ENCODE measurements at places on chromosomes 16 and 17.

DNA sequence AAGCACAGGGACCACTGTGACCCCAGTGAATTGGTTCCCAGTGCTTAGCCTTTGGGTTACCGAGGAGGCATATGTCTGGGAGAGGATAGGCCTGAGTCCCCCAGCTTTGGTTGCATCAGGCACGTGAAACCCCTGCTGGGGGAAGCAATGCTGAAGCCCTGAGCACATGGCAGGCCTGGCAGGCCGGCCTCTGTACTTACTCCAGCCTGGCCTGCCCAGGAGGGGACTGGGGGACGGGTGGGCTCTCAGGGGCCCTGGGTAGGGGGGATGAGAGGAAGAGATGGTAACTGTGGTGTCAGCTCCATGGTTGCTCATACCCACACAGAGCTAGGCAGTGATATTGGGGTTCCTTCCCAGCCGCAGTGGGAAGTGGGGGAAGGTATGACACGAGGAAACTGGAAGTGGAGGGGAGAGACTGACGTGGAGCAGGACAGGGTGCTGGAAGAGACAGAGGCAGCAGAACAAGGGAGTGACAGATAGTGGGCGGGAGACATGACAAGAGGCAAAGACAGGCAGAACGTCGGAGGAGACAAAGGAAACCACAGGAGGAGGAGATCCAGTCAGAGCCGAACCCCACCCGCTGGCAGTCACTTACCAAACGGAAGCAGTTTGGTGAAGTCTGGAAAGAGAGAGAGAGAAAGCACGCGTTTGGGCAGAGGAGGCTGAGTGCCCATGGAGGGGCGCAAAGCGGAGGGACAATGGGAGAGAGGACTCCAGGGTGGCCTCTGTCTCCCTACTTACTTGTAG is 9.1 kb downstream of the TMEM208 start:
- H3K4me3 ChIP-seq = no peak overlapping the region
- H3K27ac ChIP-seq = no peak overlapping the region
- no peaks in the 10 kb centered on the region for H3K36me3 ChIP-seq
- no peaks in the 10 kb centered on the region for H3K4me1 ChIP-seq
- no peaks in the 10 kb centered on the region for H3K27me3 ChIP-seq

DNA sequence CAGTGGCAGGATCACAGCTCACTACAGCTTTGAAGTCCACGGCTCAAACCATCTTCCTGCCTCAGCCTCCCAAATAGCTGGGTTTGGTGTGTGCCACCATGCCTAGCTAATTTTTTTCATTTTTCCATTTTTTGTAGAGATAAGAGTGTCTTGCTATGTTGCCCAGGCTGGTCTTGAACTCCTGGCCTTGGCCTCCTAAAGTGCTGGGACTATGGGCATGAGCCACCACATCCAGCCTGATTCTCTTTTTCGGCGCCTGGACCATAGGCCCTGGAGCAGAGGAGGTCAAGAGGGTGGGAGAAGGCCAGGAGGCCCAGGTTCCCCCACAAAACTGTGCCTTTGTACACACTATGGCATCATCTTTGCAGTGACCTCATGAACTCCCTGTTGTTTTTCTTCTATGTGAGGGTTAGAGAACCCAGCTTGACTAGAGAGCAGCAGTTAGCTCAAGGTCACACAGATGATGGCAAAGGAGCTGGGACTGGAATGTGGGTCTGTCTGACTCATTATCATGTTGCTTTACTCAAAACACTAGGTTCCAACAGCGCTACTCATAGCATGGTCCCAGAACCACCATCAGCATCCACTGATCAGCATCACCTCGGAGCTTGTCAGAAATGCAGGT is 16.3 kb downstream of the SCN4A start:
- H3K36me3 ChIP-seq = no peaks in the 10 kb centered on the region
- no peaks in the 10 kb centered on the region for H3K27me3 ChIP-seq
- H3K4me1 ChIP-seq = no peaks in the 10 kb centered on the region
- no peak overlapping the region for H3K27ac ChIP-seq
- DNase-seq = no peak
- no peak overlapping the region for H3K4me3 ChIP-seq

DNA sequence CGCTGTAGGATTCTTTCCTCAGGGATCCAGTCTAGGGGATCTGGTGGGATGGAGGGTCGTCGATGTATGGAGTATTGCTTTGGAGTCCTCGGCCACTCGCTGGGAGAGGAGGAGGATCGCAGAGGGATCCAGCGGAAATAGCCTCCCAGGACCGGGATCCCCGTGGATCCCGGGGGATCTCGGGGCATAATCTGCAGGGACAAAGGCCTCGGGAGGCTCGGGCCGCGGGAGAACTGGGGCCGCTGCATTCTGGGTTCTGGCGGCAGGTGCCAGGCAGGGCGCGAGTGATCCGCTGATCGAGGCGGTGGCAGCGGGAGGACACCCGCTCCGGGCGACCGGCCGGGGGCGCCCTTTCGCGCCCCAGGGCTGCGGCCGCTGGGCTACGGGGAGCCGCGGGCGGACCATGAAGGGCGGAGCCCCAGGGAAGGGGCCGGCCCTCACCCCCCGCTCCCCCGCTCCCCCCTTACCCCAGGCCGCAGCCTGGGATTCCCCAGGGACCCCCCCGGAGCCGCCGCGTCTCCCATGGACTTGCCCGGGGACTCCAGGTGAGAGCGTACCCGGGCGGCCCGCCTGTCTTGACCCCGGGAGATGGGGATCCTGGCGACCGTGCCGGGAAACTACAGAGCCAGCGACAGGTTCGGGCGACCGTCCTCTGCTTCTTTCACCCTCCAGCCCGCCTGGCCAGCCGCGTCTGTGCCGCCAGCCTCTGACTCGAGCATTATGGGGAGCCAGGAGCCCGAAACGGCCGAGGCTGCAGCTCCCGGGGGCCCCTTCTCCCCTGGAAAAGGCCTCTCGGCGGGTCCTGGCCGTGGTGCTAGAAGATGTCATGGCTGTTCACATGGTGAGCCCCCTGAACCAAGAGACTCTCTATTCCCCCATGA is 604 bp downstream of the PRR14 start:
- H3K36me3 ChIP-seq = peaks cover 8% of the 10 kb centered on the region
- no peaks in the 10 kb centered on the region for H3K27me3 ChIP-seq
- H3K27ac ChIP-seq = peak overlapping the region; percentile 58
- peak overlapping the region; percentile 82 for H3K4me3 ChIP-seq

DNA sequence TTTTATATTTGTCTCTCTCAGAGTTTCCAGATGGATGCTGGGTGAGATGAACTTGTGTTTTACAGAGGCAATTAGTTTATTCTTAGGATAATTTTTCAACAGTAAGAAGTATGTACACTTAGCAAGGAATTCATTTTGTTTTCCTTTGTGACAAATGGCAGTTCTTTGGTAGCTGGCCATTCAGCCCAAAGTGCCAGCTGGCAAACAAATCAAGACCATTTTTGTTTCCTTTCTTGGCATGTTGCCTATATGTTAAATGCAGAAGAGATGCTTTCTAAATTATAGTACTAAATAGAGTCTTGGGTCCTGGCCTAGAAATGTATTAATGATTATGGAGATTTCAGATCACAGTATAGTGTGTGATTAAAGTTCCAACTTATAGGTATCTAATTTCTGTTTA is 337.1 kb downstream of the CNTNAP4 start:
- no peaks in the 10 kb centered on the region for H3K27me3 ChIP-seq
- H3K27ac ChIP-seq = no peak overlapping the region
- H3K4me3 ChIP-seq = no peak overlapping the region
- DNase-seq = no peak
- no peaks in the 10 kb centered on the region for H3K36me3 ChIP-seq
- no peaks in the 10 kb centered on the region for H3K4me1 ChIP-seq

DNA sequence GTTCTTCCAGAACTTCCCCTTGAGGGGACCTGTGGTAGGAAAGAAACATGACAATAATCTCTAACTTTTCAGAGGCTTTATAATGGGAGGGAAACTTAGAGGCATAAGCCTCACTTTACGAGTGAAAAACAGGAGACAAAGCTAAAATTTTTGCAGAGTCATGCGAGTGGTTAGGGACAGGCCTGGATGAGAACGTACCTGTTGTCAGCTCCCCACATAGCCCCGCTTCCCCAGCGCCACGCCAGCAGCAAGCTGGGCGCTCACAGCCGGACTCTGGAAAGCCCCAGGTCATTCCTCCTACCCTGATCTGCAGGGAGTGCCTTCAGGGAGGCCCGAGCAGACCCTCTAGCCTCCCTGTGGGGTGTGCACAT is 53.6 kb downstream of the LDHD start:
- no peaks in the 10 kb centered on the region for H3K4me1 ChIP-seq
- H3K4me3 ChIP-seq = no peak overlapping the region
- no peaks in the 10 kb centered on the region for H3K36me3 ChIP-seq
- no peak overlapping the region for H3K27ac ChIP-seq
- DNase-seq = no peak

GRCh38 chr17:77316191-77316641 is 175.4 kb downstream of the SEC14L1 start:
- H3K4me3 ChIP-seq = no peak overlapping the region
- no peak overlapping the region for H3K27ac ChIP-seq
- no peaks in the 10 kb centered on the region for H3K27me3 ChIP-seq
- DNase-seq = peak; percentile 91
- H3K4me1 ChIP-seq = no peaks in the 10 kb centered on the region
- H3K36me3 ChIP-seq = no peaks in the 10 kb centered on the region

DNA sequence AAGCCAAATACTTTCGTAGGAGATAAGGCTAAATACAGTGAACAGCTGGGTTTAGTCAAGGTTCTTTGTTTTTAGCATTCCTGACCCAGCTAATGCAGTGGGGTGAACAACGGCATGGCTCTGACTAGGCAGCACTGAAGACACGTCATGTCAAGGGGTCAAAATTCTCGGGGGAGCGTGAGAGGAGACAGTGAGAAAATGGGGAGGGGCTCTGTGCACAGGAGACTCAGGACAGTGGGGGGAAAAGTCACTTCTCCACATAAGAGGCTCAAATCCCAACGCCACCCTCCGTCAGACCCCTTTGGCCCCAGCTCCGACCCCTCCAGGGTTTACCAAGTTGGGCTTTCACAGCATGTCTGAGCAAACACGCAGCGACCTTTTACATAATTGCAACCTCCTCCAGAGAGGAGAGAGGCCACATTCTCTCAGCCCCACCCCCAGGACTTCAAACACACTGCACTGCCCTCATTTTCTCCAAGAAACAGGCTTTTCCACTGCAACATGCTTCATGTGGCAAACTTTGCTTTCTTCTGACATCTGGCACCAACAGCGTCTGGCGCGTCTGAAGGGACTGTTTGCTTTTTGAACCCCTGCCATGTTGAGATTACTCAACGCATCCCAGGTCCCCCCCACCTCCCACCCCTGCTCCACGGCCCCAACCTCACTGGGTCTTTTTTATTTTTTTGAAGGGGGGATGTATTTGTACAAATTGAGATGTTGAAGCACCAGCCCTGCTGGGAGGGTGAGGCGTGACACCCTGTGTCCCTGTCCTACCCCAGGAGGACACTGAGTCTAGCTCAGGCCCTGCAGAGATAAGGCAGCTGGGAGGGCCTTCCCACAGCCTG is 30.0 kb downstream of the AXIN2 start:
- no peak overlapping the region for H3K4me3 ChIP-seq
- H3K27ac ChIP-seq = peak overlapping the region; percentile 7
- H3K27me3 ChIP-seq = no peaks in the 10 kb centered on the region
- DNase-seq = peak; percentile 66

DNA sequence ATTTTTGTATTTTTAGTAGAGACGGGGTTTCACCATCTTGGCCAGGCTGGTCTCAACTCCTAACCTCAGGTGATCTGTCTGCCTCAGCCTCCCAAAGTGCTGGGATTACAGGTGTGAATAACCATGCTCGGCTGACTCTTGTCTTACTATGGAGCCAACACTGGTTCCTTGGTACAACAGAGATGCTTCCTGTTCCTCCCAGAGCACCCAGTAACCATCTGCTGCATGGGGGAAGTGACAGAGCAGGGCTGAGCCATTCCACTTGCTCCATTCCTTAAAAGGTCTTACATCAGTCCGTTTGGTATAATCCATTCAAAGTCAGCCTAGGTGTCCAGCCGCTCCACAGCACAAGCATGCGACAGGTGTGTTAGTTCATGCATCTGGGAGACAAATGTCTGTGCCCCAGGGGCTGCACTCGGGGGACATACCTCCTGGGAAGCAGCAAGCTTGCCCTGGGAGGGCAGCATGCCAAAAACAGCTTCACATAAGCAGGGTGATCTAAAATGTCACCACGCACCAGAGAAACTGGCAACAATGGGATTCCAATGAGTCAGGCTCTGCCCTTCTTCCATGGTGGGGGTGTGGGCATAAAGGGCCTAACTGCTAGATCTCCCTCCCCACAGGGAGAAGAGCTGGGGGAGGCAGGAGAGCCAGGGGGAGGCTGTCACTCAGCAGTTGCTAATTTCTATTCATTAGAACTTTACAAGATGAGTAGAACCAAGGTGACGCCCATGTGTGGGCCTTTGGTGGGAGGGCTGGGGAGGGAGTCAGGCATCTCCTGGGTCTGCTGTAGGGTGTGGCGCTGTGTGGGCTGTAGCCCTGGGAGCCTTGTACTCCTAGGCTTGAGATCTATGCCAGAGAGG is 35.5 kb downstream of the PIPOX start:
- no peak overlapping the region for H3K4me3 ChIP-seq
- peaks cover 10% of the 10 kb centered on the region for H3K36me3 ChIP-seq
- H3K4me1 ChIP-seq = no peaks in the 10 kb centered on the region
- no peak for DNase-seq

- peaks cover 6% of the 10 kb centered on the region for H3K4me1 ChIP-seq
- no peaks in the 10 kb centered on the region for H3K36me3 ChIP-seq
- H3K4me3 ChIP-seq = no peak overlapping the region
- H3K27ac ChIP-seq = no peak overlapping the region
- no peak for DNase-seq
- no peaks in the 10 kb centered on the region for H3K27me3 ChIP-seq
Observed at GRCh38 chr16:72969812-72970211, 78.1 kb downstream of the ZFHX3 start.

- H3K27ac ChIP-seq = no peak overlapping the region
- no peak for DNase-seq
- no peaks in the 10 kb centered on the region for H3K4me1 ChIP-seq
Observed at GRCh38 chr16:57696240-57696639, 1.6 kb downstream of the DRC7 start.

DNA sequence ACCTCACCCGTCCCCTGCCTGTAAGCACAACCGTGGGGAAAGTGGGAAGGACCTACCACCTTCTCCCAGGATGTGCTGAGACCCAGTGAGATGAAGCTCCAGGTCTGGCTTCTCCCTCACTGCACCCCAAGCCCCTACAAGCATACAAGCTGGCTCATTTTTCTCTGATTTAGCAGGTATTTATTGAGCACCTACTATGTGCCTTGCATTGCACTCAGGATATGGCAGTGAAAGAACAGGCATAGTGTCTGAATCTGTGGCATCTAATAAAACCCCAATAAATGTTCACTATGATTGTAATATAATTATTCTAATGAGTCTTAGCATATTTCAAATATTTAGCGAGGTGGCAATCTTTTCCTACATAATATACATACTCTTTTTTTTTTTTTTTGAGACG is 84.5 kb downstream of the LITAF start:
- no peaks in the 10 kb centered on the region for H3K36me3 ChIP-seq
- no peaks in the 10 kb centered on the region for H3K4me1 ChIP-seq
- H3K27me3 ChIP-seq = no peaks in the 10 kb centered on the region
- no peak overlapping the region for H3K27ac ChIP-seq
